Right renal cortex interstitium (tissue), 3 donors: ENCODE measurements at places on chromosomes 7 and 10. TPM values are rescaled to one million over a fixed set of nuclear protein-coding genes. Genes with fewer than 3 reads are reported as not detected.
A peak's percentile ranks its signal among the peaks of the same experiment; 100 is the strongest.

Gene GPER1
- 5.5 TPM for polyA plus RNA-seq

Gene APBB1IP
- polyA plus RNA-seq, result 1.2 TPM

Gene CYP2C19
- not detected for polyA plus RNA-seq

Gene MKI67
- polyA plus RNA-seq, result 49.6 TPM

GRCh38 chr10:62033125-62033524, 131.6 kb downstream of the ARID5B start:
- no peak for DNase-seq

- no peak for DNase-seq
These were observed 51.6 kb upstream of the CCDC6 start for GRCh38 chr10:59957975-59958374.

DNA sequence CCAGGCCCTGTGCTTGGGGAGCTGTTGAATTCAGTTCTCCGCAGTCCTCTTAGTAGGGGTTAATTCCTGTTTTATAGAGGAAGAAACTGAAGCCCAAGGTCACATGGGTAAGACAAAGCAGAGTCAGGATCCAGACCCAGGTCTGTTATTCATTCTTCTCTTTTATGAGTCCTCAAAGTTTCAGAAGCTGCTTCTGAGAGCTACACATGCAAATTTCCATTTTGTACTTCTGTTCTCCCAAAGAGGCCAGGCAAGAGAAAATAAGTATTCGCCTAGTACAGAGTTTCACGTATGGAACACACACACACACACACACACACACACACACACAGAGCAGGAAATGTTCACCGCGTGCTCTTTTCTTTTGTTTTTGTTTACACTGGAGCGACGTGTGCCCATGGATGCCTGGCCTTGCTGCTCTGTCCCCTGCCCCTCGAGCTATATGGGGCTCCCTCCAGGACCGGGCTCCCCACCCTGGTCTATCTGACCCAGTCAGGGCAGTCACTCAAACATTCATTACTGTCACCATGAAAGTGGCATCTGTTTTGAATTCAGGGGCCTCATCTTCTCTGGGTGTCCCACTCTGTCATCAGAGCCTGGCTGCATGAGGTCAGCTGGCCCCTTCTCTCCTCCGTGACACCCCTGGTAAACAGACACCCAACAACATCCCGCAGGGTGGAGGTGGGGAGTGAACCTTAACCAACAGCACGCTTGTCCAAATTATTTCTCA, 84.4 kb downstream of the TNS3 start:
- no peak for DNase-seq

- peak; percentile 27 for DNase-seq
These were observed 662 bp downstream of the DNAJC2 start for GRCh38 chr7:103343758-103344452.

- DNase-seq, result no peak
These were observed 34.9 kb upstream of the STEAP1 start for GRCh38 chr7:90119178-90119971.

DNA sequence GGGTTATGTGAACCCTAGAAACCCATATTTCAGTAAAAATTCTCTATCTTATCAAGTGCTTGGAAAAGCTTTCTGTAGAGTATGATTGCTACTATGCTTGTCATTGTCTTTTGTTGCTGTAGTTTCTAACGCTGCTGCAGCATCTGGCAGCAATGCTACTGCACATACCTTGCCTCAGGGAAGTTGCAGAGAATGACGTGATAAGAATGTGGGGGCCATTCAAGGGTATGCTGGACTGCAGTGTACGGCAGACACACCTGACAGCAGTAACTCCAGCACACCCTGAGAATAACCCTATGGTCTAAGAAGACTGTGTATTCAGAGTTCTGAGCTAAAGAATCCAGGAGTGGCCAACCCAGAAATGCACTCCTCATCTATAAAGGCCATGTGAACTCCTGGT, 20.5 kb downstream of the TRIM4 start:
- DNase-seq, result no peak

GRCh38 chr10:45509491-45509890, 135.5 kb downstream of the ALOX5 start:
- DNase-seq, result no peak

- DNase-seq, result no peak
These were observed 72.7 kb downstream of the TMEM130 start for GRCh38 chr7:98797150-98797549.

DNA sequence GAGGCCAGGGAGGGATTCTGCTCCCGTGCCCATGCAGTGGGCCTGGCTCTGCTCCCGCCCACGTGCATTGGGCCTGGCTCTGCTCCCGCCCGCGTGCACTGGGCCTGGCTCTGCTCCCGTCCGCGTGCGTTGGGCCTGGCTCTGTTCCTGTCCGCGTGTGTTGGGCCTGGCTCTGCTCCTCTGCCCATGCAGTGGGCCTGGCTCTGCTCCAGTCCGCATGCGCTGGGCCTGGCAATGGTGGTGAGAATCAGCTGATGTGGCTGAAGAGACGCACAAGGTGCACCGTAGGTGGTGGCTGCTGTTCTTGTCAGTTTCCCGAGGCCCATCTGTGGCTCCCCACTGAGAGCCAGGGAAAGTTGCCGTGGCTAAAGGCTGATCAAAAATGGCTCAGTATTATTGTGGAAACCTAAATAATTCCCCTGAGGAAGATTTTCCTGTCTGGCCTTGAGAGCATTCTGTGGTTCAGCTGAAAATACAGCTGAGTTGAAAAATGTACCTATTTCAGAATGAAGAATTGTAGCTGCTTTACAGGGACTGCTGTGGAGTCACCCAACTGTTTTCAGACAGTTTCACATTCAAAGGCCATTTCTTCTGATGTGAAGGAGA, 572.4 kb downstream of the GLRX3 start:
- DNase-seq, result no peak

DNA sequence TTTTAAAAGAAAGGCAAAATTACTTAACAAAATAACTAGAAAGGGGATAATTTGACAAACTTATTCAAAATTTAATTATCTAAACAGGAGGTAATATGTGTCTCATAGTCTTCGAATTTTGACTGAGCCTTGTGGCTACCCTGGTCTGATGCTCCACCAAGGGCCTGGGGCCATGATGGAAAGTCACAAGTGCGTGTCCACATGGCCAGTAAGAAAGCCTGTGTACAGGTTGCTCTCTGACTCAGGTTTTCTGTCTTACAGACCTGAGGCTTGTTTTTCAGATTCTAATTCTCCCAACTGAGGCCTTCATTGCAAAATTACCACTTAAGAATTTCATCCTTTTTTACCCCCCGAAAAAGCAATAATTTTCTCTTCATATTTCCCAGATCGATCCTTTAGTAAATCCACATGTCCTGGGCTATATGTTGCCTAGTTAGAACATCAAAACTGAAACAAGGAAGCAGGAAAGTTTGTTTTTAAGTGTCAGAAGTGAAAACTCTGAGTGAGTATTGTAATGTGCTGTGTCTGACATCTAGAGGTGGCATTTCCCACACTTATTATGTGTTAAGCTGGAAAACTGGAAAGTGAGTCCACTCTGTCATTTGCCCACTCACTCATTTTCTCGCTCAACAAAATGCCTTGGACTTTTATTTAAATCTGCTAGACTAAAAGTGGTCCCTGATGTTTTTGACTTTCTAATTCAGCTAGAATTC, 10.0 kb downstream of the CYP3A43 start:
- DNase-seq, result no peak

- no peak for DNase-seq
These were observed 87.4 kb downstream of the ZNF467 start for GRCh38 chr7:149686011-149686410.

DNA sequence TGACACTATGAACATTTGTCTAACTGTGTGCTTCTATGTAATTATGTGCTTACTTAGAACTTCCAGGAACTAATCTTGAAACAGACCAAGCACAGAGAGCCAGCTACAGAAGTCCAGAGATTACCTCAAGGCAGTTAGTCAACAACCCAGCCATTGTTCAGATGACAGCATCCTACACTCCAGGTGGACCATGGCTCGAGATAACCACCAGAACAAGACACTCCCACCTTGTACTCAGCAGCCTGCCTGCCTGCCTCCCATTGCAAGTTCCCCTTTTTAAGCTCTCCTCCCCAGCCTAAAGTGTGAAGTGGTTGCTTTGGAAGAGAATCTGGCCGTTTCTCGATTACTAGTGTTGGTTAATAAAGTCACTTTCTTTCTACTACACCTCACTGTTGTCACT, 1080.6 kb upstream of the LRRN3 start:
- DNase-seq, result no peak

DNA sequence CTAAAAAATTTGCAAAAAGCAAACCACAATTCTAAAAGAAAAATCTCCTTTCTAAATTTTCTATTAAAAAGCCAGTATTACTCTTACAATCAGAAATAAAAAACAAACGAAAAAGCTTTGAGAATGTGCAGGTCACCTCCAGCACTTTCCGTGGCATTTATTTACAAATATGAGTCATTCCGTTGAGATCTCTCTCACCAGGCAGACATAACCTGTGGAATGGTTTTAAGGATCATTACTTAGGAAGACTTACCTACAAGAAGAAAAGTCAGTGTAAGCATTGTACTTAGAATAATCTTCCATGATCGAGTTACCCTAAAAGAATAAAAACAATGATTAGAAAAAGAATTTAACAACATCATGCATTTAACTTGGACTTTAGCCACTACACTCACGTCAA, 3.3 kb downstream of the SUN3 start:
- no peak for DNase-seq

DNA sequence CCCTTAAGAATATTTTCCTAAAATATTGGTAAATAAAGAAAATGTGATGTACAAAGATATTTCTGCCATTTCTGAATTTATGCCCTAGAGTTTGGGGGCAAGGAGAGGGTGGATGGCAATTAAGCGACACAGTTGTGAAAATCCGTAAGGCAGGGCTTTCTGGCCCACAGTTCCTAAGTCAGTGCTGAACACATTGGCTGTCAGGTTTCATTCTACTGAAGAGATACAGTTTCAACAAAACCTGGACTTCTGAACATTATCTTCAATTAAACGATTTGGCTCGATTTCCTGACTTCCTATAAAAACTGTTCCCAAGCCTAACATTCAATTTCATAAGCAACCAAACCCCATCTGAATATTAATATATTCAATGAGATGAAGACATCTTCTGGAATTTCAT, 61.1 kb upstream of the NEBL start:
- no peak for DNase-seq

- no peak for DNase-seq
These were observed 318.8 kb upstream of the IGFBP3 start for GRCh38 chr7:46239846-46240245.

GRCh38 chr10:102581401-102581800, 62.9 kb upstream of the TRIM8 start:
- no peak for DNase-seq

DNA sequence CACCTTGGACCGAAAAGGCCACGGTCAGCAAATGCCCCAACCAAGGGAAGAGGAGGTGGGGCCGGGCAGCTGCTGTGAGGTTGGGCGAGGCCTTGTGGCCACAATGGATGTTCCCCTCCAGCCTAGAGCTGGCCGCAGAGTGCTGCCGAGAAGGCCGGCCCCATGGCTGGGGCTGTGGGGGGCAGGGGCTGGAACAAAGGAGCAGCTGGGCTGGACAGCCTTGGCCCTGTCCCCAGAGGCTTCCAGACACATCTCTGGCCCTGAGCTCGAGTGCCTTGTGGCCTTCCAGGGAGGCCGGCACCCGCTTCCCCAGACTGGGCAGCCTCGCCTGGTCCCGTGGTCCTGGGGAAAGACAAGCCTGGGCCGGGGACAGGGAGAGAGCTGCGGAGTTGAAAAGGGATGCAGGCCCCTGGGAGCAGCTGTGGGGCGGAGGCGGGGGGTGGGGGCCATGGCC, 88.0 kb downstream of the PDGFA start:
- DNase-seq, result no peak
